ENCODE measurements at places on chromosomes 1 and 21. TPM values are rescaled to one million over a fixed set of nuclear protein-coding genes. Genes with fewer than 3 reads are reported as not detected.

The HTR6 gene
- total RNA-seq = 0.09 TPM

DNA sequence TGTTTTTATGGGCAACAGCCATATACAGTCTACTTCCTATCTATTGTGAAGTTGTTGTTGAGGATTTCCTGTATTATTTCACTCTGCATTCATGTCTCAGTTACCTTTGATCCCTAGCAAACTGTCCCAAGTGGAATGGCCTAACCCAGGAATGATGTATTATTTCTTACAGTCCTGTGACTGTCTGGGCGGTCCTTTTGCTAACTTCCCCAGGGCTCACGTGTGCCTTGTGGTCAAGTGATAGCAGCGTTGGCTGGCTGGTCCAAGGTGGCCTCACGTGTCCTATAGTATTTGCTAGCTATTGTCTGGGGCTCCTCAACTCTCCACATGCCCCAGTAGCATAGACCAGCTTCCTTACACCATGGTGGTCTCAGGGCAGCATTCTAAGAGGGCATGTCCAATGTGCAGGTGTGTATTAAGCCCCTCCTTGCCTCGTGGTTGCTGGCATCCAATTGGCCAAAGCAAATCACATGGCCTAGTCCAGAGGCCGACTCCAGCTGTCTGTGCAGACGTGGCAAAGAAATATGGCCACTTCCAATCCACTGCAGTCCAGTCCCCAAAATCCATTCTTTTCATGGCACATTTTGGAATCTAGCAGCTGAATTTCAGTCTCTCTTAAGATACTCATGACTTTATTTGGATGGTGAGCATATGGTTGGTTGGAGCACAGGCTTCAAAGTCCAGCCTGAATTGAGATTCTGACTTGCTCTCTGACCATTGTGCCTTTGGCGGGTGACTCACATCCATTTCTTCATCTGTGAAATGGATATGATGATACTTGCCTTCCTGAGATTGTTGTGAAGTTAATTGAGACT, 94.1 kb downstream of the GALNT2 start:
- no peak for DNase-seq

DNA sequence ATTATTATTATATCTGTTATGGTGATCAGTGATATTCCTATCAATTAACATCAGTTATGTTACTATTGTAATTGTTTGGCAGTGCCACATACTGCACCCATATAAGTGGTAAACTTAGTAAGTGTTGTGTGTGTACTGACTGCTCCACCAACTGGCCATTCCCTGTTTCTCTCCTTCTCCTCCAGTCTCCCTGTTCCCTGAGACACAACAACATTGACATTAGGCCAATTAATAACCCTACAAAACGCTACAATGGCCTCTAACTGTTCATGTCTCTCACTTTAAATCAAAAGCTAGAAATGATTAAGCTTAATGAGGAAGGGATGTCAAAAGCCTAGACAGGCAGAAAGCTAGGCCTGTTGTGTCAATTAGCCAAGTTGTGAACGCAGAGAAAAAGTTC, 6.6 kb upstream of the THRAP3 start:
- peak; percentile 63 for DNase-seq

DNA sequence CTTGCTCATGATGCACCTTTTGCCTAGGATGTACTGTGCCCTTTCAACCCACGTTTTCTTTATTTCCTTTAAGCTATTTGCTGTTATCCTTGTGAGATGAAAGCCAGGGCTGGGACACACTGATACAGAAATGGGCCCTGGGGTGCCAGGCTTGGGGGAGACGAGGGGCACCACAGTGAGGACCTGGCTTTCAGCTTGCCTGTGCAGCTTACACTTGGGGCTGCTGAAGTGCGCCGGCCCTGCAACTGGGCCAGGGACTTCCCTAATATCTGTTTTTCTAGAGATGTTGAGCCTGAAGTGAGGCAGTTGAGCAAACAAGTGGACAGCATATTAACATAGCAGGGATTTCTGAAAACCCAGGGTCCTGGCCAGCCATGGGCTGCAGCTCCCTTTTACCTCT, 42.5 kb upstream of the SLC19A1 start:
- DNase-seq = no peak

DNA sequence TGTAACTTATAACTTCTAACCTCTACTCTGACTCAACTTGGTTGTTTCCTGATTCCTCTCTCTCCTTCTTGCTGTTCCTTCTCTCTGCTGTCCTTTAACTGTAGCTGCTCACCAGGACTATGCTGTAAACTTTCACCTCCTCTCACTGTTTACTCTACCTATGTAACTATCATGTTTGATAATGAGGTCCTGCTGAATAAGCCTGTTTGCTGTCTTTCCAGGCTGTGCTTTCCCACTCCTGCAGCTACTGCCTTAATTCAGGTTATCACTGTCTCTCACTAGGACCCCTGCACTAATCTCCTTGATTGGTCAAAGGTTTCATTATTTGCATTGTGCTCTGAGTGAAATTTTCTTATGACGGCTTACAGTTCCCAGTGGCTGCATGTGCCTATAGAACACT, 633.9 kb upstream of the PTBP2 start:
- no peak for DNase-seq

GRCh38 chr1:73874806-73875205, 323.2 kb downstream of the LRRIQ3 start:
- no peak for DNase-seq

DNA sequence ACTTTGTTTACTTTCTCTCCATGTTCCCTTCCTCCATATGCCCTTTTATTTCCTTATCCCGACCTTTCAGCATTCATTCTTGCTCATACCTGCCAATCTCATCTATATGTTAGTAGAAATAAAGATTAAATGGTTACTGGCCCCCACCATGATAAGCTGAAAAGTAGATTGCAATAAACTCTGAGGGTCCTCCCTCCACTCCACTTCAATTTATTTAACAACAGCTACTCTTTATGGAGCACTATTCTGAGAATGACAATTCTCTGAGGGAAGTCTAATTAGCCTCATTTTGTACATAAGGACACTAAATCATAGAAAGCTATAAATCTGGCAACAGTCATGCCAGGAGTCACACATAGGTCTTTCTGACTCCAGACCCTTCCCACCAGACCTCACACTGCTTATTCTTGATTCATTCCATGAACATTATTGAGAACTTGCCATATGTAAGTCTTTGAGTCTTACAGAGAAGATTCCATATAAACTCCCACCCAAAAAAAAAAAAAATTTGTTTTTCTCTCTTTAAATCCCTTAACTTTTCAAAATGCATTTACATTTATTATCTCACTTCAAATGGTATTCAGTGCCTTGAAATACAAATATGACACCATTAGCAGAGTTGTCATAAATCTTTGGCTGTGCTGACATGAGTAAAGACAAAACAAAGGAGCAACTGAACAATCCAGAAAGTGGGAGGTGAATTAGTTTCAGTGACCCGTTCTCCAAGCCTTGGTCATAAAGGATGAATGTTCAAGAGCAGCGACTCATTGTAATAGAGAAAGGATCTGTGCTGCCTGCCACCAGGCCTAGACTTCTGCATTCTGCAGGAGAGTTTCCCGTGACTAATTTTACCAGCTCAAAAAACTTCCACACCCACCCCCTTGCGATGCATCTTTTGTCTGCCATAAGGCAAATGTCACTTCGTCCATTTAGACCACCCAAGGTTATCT, 28.5 kb downstream of the PALMD start:
- DNase-seq = peak; percentile 18

The FMO2 gene
- 7.4 TPM for total RNA-seq

DNA sequence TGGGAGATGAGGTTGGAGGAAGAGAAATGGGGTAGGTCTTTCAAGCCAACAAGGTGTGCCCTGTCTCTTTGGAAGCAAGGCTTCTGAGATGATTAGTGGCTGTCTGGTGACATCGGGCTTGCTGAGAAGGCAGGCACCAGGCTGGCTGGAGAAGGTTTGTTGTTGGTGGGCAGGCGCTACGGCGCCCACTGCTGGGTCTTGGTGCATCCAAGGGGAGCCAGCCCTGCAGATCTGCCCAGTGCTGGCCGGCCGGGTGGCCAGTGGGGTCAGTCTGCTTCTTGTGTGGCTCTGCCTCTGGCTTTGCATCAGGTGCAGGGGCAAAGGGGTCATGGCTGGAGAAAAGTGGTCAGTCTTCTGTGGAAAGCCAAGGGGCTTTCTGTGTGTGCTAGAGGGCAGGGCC, 126.2 kb downstream of the TLR5 start:
- no peak for DNase-seq

All from fibroblast of the aortic adventitia (primary cell).